ENCODE measurements at places on chromosomes 1 and 21.

- no peak for DNase-seq
Observed at GRCh38 chr21:17738176-17738953, 80.8 kb downstream of the C21orf91 start.

GRCh38 chr1:39238476-39238875 is 34.0 kb downstream of the MACF1 start:
- DNase-seq = peak; percentile 47

- DNase-seq = no peak
Observed at GRCh38 chr1:91850708-91851107, 35.2 kb downstream of the TGFBR3 start.

- DNase-seq = no peak
Observed at GRCh38 chr1:27136998-27137542, 17.9 kb downstream of the SLC9A1 start.

GRCh38 chr1:90725657-90726424 is 8.7 kb upstream of the BARHL2 start:
- DNase-seq = no peak

GRCh38 chr21:27407271-27407670 is 440.4 kb upstream of the ADAMTS5 start:
- no peak for DNase-seq

DNA sequence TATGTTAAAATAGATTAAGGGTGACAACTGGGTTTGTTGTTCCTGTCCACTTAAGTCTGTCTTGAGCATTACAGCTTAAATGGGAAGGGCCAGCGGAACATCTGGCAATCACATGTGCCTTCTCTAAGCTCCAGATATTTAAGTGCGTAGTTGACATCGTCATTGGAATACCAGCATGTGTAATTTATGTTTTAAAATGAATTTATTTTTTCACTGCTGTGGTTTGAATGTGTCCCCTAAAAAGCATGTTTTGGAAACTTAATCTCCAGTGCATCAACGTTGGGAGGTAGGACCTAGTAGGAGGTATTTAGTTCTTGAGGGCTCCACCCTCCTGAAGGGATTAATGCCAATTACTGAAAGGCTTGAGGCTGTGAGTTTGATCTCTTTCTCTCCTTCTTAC is 13.4 kb downstream of the ZCCHC17 start:
- DNase-seq = peak; percentile 59

DNA sequence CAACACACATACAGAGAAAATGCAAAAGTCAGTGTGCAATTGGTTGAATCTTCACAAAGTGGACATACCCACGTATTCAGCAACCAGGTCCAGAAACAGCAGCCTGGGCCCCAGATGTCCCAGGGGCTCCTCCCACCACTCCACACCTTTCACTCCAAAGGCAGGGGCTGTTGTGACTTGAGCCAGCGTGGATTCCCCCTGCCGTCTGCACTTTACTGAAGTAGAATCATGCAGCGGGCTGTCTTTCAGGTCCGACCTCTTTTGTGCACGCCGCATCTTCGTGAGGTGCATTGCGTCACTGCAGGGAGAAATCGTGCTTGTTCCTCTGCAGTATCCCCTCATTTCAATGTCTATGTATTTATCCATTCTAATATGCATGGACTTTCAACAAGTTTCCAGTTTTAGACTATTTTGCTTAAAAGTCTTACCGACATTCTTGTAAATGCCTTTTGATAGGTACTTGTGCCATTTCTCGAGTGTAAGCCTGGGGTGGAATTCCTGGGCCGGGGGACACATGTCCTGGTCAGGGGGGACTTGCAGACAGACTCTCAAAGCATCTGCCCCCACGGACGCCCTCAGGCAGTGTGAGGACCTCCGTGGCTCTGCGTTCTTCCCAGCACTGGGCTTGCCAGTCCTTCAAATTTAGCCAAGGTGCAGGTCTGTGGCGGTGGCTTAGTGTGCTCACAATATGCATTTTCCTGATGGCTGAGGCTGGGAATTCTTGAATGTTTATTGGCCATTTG is 29.3 kb upstream of the ACTRT2 start:
- DNase-seq = no peak

- DNase-seq = no peak
Observed at GRCh38 chr21:43836616-43837015, 28.4 kb upstream of the AGPAT3 start.

GRCh38 chr1:32055416-32055815 is 17.3 kb upstream of the TMEM39B start:
- no peak for DNase-seq

DNA sequence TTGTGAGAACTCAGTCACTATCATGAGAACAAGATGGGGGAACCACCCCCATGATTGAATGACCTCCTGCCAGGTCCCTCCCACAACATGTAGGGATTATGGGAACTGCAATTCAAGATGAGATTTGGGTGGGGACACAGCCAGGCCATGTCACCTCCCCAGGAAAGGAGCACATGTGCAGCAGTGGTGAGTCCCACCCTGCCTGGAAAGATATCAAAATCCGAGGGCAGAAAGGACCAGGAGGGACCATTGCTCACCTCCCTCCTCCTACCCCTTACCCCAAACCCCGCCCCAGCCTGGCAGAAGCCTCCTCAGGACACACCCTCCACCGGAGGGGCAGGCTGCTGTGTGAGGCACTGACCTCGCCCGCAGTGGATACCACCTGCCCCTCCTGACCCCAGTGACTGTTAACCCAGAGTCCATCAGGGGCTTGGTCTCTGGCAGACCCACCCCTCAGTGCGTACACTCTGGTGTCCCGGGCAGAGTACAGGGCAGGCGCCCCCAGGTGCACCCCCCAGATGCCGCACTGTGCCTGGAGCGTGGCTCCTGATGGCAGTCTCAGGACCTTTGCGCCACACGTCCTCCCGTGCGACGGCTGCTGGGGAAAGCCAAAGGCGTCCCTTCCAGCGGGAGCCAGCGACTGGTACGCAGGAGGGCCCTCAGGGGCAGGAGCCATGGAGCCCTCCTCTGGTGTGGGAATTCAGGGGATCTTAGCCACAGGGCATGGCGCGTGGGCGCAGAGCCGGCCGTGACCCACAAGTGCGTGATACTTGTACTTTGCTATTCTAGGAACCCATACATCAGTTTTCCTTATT is 20.9 kb downstream of the PDXK start:
- DNase-seq = no peak

GRCh38 chr1:42932442-42932941 is 26.2 kb downstream of the SLC2A1 start:
- DNase-seq = no peak

DNA sequence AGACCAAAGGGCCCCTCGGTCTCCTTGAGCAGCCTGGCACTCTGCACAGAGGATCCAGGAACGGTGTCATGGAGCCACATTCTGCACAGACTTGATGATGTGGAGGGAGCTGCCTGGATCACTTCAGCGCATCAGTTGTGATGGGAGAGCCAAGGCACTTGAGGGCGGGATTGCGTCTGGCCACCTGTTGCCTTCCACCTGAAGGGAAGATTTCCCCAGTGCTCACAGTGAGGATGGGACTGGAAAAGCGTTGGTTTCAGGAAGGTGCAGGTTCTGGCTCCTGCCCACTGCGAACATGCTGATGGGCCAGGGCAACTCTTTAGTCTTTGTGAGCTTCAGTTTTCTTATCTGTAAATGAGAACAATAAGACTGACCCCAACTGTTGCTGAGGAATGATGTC is 2.6 kb downstream of the RER1 start:
- no peak for DNase-seq

- DNase-seq = no peak
Observed at GRCh38 chr1:227316456-227316855, 1.8 kb downstream of the CDC42BPA start.

- DNase-seq = no peak
Observed at GRCh38 chr21:28227881-28228635, 764.6 kb downstream of the LTN1 start.

DNA sequence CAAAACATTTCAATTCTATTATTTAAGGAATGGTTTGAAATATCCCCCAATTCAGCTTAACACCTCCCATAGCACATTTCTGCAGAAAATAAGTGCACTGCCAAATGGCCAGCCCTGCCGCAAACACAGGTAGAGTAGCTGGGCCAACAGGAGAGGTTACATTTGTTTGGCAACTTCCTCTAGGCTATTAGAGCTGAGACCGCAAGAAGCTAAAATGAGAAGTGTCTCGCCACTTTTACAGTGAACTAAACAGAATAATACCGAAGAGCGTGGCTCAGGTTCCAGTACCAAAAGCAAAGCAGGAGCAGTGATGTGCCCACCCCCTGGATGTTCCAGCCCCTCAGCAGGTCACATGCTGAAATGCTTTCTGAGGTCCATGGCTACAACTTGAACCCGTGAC is 154.5 kb upstream of the PKN2 start:
- DNase-seq = no peak

DNA sequence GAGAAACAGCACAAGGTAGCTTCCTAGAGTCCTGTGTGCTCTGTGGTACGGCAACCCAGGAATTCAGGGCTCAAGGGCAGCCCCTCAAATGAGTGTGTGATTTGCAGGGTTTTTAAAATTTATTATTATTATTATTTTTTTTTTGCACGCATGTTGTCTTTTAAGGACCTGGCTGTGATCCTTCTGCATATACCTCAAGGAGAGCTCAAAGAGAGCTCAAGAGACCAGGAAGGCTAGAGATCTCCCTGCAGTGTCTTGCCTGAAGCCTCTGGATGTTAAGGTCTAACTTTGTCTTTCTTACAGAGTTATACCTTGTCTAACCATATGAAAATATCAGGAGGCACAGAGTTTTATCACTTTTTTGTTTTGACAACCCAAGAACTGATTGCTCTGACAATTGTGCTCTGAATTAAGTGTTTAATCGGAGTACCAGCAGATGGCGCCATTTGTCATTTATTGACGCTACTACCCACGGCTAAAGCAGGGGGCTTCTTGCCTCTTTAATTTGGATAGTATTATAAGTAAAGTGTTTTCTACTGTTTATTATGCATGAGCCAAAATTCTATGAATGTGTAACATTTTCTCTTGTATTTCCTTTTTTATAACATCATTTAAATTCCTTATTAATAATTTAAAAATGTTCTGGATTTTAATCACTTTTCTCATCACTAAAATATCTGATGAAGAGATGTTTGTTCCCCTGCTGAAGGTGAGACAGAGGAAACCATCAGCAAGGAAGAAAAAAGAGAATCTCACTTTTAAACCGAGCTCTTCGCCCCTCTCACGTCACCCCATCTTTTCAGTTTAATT is 35.8 kb upstream of the LMO4 start:
- peak; percentile 39 for DNase-seq

DNA sequence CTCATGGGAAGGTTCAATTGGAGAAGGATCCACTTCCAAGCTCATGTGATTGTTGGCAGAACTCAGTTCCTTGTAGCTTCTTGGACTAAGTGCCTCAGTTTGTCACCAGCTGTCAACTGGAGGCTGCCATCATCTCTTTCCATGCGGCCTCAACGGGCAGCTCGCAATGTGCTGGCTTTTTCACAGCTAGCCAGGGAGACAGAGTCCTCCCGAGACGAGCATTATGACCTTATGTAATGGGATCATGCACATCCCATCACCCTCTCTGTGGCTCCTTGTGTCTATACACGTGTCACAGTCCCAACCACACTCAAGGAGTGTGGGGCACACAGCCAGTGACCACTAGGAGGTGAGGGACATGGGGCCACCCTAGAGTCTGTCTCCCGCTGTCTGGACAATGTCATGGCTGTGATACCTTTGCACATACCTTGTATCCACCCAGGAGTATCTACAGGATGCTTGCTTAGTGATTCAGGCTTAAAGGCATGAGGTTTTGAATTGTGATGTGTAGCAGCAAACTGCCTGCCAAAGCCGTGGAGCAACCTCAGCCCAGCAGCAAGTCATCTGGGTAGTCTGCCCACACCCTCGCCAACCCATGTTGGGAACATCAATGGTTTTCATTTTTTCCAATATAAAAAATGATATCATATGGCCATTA is 3.9 kb upstream of the KRTAP10-6 start:
- no peak for DNase-seq

DNA sequence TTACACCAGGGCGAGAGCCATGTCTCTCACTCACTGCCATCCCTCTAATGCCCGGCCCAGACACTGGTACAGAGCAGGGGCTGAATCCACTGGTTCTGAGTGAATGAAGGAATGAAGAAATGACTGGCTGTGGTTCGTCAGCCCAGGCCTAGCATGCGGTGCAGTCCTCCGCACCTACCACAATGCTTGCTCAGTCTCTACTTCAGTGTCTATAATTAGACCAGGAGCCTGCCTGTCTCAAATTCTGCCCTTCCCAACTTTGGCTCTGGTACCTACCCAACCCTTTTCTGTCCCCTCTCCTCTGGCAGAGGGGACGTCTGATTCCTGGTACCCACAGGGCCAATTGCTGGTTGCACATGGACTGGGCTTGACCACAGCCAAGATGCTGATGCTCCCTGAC is 118.2 kb upstream of the GRIK3 start:
- DNase-seq = no peak

DNA sequence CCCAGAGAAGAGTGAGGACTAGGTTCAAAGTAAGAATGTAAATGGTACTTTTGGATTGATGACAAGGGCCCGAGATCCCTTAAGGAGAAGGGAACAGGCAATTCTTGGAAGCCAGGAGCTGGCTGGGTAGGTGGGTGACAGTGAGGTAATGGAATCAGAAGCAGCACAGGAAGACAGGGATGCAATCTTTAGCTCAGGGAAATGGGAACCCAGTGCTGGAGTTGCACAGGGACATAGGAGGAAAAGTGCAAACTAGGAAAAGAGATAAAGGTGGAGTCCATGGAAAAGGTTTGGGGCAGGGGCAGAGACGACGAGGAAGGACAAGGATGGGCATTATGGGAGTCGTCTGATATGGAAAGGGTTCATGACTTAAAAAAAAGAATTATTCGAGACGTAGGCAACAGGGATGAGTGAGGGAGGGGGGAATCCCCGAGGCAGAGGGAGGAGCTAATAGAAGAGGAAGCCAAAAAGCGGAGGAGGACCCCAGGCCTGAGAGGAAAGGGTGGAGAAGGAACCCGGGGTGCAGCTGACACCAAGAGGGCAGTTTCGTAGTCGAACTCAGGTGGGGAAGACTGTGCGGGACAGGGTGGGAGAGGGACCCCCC is 495 bp downstream of the PI4KB start:
- no peak for DNase-seq

DNA sequence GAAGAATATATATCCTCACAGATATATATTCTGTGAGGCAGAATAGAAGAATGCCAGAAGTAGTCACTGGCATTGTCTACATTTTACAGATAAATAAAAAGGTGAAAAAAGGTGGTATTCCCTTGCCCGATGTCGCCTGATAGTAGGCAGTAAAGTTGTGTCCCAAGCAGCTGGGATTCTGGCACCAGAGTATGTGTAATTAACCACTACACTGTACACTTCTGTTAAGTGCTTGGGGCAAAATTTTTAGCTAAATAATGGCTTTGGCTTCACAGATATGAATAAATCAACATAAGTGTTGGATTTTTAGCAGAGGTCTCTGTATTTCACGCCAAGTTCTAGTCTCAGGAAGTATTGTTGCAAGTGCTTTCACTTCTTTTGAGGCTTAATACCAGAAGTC is 13.3 kb upstream of the CASQ2 start:
- no peak for DNase-seq

All from fibroblast of the conjunctiva (primary cell).